Mesendoderm (in vitro differentiated cells): ENCODE measurements at places on chromosomes 7 and 10.
A peak's percentile ranks its signal among the peaks of the same experiment; 100 is the strongest.

- no peak for DNase-seq
Observed at GRCh38 chr7:44771358-44771757, 22.7 kb downstream of the ZMIZ2 start.

DNA sequence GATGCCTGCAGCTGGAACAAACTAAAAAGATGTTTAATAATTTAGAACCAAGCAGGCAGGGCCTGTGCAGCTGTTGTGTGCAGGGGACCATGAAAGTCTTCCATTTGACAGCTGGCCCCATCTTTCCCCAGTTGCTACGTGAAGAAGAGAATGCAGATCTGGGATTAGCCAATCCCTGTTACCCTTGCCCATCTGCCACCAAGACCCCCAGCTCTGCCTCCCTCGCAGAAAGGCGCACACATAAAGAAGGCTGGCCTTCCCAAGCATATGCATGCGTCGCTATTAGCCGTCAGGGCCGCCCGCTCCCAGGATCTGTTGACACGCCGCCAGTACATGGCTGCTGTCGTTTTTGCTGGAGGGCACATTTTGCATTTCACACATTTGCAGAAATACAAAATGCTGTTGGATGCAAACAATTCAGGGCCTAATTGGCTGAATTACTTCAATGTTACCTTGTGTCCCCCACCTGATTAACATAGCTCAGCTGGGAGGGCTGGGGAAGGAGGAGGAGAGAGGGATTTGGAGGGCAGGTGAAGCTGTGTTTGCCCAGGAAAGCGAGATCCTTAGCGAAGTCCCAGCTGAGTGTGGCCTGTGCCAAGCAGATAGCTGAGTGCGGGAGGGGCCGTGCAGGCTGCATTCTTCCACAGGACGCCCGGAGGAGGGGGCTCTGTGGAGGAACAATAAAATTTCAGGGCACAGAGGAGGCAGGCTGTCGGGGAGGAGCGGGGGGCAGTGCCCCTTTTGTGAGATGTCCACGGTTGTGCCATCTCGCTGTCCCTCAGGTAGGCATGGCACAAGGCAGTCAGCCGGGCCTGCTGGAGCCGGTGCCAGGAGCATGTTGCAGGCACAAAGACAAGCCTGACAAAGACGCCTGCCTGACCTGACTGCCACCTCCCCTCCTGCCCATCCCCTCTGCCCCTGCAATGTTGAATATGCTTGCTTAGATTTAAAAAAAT is 443.0 kb upstream of the MKI67 start:
- peak; percentile 35 for DNase-seq

DNA sequence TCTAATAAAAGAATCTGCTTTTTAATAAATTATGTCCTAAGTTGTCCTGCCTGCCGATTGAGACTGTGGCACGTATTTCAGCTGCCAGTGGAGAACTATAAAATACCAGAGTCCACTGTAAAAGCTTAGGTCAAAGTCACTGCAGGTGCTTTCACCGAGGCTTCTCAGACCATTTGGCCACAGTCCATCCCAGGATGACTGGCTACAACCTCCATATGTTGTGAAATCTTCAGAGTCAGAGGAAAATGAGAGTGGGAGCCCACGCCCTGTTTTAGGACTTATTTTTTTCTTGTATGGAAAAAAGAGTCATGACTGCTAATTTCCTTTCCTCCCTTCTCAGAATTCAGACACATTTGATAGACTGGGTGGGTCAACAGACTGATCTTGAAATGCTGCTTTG is 182.9 kb downstream of the ANK3 start:
- no peak for DNase-seq

DNA sequence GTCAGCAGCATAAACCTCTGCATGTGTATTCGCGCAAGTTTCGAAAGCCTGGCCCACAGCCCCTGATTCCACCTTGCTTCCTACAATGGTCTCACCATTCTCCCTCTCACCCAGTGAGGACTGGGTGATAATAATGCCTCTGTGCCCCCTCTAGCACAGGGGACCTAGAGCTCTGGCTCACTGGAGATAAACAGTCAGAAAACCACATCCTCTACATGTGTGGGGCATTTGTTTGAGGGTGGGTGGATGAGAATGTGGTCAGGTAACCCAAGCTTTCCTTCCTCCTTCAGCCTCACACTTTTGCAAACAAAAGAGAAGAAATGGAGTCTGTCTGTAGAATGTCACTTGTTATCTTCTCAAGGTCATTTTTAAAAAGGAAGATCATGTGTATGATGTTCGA is 373.5 kb downstream of the KCNMA1 start:
- DNase-seq, result no peak

DNA sequence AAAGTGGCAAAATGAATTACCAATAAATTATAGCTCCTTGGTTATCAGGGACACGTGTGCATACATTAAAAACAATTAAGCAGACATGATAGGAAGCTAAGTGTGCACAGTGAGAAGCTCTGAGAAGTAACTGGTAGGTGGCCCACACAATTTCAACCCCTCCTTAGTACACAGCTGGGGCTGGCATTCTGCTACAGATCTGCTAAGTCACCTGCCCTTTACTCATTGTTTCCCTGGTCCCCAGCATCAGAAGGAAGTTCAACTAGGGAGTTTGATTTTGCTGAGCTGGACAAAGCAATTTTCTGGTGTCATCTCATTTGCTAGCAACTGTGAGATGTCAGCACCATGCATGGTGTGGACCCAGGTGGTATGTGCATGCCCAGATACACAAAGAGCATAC is 424.1 kb upstream of the NPVF start:
- no peak for DNase-seq

GRCh38 chr10:30625080-30625479 is 4.5 kb downstream of the LYZL2 start:
- no peak for DNase-seq

DNA sequence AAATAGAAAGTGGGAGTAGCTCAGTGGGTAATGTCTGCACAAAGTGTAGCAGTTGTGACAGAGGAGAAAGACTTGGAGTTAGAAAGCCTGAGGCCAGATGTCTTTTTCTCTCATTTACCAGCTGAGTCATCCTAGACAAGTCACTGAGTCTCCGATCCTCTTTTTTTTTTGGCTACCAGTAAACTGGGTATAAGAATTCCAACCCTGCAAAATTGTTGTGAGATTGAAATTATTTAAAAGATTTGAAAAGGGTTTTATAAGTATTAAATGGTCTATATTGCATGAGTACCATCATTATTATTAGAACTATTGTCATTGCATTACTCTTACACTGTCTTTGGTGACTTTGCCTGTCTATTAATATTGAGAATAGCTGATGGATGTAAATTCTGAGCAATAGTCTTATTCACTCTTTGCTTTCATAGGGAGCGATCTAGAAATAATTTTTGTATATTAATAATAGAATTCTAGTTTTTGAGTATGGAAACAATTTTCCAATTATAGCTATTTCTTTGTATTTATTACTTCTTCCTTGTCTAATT is 74.0 kb downstream of the ARID5B start:
- peak; percentile 34 for DNase-seq

GRCh38 chr10:106711313-106711906 is 453.1 kb downstream of the SORCS1 start:
- DNase-seq, result peak; percentile 81

- DNase-seq, result peak; percentile 35
Observed at GRCh38 chr7:90661290-90662151, 65.4 kb downstream of the CDK14 start.

GRCh38 chr10:67527351-67527750 is 168.6 kb downstream of the CTNNA3 start:
- DNase-seq, result no peak

DNA sequence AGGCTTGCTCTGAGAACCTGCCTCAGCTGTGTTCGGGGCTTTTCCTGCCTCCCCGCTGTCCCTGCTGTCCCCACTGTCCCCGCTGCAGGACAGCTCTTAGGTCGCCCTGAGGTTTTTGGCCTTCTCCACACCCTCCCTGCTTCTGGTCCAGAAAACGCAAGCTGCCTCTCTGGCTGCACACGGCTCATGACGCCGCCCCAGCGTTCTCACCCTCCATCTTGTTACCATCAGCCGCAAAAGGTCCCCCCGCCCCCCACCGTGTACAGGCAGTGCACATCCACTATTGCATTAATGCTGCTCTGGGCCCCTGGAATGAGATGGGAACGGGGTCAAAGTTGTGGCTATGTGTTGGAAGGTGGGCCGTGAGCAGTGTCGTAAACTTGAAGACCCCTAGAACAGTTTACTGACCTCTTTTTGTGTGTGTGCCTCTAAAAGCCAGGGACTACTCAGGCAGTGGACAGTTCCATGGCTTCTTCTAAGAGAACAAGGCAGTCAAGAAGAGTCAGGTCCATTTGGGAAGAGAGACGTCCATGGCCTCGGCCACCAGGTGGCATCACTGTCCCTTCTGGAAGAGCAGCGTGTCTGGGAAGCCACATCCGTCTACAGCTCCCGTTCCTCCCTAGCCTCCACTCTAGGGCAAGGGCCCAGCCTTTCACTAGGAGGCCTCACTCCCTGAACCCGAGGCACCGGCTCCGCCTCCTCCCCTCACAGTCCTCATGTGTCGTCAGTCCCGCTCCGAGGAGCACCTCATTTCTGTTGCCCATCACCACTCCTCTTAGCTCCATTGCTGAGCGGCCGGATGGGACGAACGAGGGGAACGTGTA is 38.5 kb upstream of the MKRN1 start:
- DNase-seq, result peak; percentile 98

DNA sequence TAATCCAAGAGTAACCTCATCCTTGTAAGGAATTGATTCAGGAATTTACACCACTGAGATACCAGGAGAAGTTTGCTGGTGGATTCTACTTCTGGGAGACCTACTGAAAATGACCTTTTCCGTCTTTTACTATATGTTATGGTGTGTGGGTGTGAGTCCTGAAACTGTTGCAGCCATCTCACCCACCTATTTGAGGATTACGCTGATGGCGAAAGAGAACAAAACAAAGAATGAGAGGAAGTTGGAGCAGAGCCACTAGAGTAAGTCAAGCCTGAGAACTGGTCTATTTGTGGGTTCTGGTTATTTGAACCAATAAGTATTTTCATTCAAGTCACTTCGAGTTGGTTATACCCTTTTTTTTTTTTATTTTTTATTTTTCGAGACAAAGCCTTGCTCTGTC is 12.7 kb upstream of the ABCC2 start:
- no peak for DNase-seq

DNA sequence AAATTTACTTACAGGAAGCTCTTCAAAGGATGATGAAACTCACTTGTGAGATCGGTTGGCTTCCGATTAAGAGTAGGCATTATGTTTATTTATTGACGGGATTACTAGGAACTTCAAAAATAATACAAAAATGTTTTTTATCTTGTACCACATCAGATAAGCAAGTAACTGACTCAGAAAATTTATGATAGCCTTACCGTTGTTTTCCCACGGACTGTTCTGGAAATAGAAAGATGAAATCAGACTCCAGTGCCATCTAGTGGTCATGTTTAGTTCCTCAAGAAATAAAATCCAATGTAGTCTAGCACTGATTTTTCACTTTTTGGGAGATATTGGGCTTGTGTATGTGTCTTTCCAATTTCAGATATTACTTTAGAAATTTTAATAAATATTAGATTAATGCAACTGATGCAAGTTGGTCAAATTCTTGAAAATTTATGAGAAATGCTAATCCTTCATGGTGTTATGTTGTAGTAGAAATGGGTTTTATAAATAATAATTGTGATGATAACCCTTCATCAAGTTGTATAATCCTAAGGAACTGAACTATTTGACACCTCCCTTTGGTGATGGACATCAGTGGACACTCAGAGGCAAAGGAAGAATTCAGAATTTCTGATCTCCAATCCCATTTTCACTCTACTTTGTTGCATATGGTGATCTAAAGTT is 168.8 kb downstream of the TMEM26 start:
- peak; percentile 43 for DNase-seq

DNA sequence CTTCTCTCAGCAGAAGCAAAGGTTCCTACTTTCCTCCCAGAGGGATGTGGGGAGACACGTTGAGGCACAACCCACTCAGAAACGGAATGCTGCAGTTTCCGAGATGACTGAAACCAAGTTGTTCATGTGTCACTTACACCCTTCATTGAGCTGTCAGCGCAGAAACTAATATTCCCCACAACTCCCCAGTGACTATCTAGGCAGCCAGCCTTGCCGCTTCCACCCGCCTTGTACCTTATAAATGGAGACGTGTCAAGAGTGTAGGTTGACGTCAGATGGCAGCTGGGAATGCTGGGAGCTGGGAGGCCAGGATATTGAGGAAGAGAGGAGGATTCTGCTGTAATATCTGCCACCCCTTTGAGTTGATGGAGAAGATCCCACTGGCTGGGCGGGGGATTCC is 15.1 kb downstream of the GPR26 start:
- no peak for DNase-seq
